ENCODE measurements at places on chromosomes 16 and 17.

- no peak for DNase-seq
Measured at GRCh38 chr17:17769869-17770631, 66.7 kb downstream of the SREBF1 start.

DNA sequence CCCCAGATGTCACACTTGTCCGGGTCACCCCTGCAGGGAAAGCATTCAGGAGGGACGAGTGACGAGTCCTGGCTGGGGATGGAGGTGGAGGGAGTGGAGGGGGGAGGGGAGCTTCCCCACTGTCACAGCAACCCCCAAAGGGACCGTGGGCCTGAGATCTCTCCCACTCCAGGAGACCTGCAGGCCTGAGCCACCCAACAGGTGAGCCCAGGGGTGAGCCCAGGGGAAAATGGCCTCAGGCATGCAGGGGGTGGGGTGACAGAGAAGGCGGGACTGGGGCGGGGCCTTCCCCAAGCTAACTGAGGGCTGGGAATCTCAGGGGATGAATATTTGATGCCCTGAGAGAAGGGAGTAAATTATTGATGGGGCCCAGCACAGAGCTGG, 2.4 kb downstream of the USH1G start:
- no peak for DNase-seq

- peak; percentile 65 for DNase-seq
Measured at GRCh38 chr17:57603978-57604377, 141.1 kb downstream of the CCDC182 start.

- peak; percentile 58 for DNase-seq
Measured at GRCh38 chr17:34420254-34420766, 57.3 kb upstream of the CCL1 start.

GRCh38 chr17:48579760-48580554, 1.8 kb upstream of the HOXB4 start:
- no peak for DNase-seq

- no peak for DNase-seq
Measured at GRCh38 chr17:42530952-42531454, 5.0 kb upstream of the NAGLU start.

DNA sequence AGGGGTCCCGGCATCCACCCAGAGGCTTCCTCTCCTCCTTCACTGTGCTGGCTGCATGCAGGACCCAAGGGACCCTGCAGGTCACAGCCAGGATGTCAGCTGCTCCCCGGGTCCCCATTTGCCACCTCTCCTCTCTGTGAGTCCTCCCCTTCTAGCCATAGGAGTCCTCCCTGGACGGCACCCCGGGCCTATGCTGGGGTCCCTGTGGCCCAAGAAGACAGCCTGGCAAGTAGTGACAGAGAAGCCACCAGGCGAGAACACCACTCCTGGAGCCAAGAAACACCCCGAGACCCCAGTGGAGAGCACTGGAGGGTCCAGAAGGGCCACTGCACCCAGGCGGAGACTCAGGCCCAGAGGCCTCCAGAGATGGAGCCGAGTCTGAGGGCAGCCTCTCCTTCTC, 44.1 kb downstream of the LMF1 start:
- no peak for DNase-seq

DNA sequence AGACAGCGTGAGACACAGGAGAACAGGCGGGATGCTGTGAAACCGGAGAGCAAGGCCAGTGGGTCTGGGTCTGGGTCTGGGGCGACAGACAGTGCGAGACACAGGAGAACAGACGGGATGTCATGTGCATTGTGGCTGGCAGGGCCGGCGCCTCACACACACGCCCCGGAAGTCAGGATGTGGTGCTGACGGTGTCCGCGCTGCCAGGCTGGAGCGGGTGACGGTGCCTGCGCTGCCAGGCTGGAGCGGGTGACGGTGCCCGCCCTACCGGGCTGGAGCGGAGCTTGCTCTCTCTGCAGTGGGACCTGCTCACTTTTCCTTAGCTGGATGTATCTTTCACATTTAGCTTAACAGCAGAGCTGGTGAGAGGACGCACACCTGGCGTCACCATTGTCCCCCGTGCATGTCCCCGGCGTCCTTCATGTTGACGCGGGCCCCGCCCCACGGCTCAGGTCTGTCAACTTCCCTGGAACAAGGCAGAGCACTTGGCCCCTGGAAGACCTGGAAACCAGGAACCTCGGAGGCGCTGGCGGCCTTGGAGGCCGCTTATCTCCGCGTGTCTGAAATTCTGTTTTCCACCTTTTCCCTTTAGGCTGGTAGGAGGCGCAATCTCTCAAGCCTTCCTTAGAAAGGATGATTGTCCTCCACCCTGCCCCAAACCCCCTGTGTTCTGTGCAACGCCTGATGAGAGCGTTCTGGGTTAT, 43.0 kb upstream of the ZNF750 start:
- DNase-seq = peak; percentile 59

DNA sequence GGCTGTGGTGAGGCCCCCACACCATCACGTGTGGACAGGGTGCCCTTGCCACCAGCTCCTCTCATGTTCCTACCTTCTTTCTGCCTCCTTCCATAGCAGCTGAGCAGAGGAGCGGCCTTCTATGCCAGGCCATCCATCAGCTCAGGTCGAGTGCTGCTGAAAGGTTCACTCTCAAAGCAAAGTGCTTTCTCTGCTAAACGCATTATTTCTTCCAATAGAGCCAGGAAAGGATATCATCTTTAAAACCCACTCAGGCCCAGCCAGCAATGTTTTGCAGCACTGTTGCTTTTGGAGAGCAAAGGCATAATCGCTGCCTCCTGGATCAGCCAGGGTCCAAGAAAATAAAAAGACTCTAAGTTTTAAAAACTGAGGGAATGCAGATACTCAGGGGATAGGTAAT, 54.9 kb upstream of the GPRC5B start:
- no peak for DNase-seq

- no peak for DNase-seq
Measured at GRCh38 chr17:5077781-5078105, 524 bp upstream of the ZFP3 start.

DNA sequence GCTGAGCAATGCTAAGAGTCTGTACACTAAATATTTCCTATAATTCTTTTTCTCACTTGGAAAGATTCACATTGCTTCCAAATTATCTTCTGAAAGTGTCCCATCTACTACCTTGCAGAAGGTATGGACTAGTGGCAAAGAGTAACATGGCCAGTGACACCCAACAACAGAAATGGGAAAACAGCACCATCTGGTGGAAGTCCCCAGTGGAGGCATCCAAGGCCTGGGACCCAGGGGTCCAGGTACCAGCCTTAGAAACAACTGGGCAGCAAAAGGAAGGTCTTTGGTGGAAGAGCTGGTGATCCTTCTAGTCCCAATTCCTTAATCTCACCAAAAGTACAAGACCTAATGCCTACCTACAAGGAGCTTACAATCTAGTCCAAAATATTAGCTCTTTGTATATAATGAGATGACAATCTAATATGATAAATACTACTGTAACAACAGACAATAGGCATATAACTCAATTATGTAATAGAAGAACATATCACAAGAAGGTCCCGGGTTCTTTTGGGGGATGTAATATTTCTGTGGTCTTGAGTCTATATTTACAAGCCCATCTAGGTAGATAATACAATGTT, 55.3 kb downstream of the SKAP1 start:
- DNase-seq = peak; percentile 7

All from stimulated activated CD4-positive, alpha-beta T cell treated with anti-CD3 and anti-CD28 coated beads, Interleukin-15, amount 100 ng/mL, for 48 hours (primary cell).